ENCODE measurements at places on chromosomes 3 and 15.
A peak's percentile ranks its signal among the peaks of the same experiment; 100 is the strongest.

DNA sequence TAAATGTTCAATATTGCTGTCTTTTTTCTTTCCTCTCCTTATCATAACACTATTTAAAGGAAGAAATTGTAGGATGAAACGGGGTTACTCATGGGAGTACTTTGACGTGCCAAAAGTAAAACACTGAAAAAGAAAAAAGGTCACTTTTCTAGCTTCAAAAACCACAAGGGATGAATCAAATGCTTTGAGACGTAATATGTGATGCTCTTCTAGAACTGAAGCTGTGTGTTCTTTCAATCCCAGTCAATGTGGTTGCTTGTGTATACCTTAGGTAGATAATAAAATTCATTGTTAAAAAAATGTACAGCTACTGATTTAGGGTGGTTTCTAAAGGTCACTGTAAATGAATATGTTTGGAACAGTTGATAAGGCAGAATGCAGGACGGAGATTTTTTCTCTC is 538.8 kb upstream of the ZNF717 start:
- no peaks in the 10 kb centered on the region for H3K27me3 ChIP-seq
- H3K4me3 ChIP-seq = no peak overlapping the region
- DNase-seq = no peak
- no peaks in the 10 kb centered on the region for H3K36me3 ChIP-seq
- no peak overlapping the region for H3K27ac ChIP-seq

- H3K27ac ChIP-seq = no peak overlapping the region
- H3K36me3 ChIP-seq = no peaks in the 10 kb centered on the region
- DNase-seq = no peak
- peaks cover 49% of the 10 kb centered on the region for H3K27me3 ChIP-seq
- H3K4me1 ChIP-seq = no peaks in the 10 kb centered on the region
Measured at GRCh38 chr3:128471720-128472119, 5.0 kb upstream of the DNAJB8 start.

DNA sequence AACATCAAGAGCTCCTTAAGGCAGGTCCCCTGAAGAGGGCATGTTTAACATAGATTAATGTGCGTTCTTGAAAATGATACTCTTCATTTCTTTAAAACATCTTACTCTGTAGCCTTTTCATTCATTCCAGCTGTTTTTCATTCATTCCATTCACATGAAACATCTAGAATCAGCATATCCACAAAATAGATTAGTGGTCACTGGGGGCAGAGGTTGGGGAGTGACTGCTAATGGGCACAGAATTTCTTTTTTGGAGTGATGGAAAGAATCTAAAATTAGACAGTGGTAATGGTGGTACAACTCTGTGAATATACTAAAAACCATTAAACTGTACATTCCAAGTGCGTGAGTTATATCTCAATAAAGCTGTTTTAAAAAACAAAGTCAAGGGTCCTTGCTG is 15.4 kb upstream of the CXCR6 start:
- H3K36me3 ChIP-seq = peaks cover 79% of the 10 kb centered on the region
- H3K4me3 ChIP-seq = no peak overlapping the region
- no peaks in the 10 kb centered on the region for H3K4me1 ChIP-seq

GRCh38 chr3:170128977-170129431 is 52.5 kb downstream of the PHC3 start:
- DNase-seq = no peak
- H3K27ac ChIP-seq = no peak overlapping the region
- H3K4me1 ChIP-seq = no peaks in the 10 kb centered on the region
- H3K36me3 ChIP-seq = peaks cover 43% of the 10 kb centered on the region

- H3K27me3 ChIP-seq = no peaks in the 10 kb centered on the region
- H3K4me3 ChIP-seq = no peak overlapping the region
- H3K27ac ChIP-seq = no peak overlapping the region
- no peaks in the 10 kb centered on the region for H3K36me3 ChIP-seq
Measured at GRCh38 chr15:56017920-56018319, 24.5 kb upstream of the NEDD4 start.

DNA sequence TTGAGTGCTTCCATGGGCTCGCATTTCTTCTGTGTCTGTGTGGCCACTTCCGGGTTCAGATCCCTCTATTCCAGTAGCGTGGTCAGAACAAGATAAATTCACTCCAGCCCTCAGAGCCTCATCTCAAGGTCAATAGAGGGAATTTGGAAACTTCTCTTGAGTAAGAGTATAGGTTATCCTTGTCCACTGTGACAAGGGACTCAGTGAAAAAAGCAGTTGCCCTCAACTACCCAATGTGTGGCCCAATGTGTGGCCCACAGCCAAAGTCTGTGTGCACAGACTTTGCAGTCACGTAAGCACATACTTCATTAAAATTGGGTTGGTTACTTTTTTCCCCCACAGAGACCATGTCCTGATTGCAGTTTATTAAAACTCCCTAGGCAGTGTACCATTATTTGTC is 305.6 kb upstream of the SEMA6D start:
- DNase-seq = no peak
- no peaks in the 10 kb centered on the region for H3K4me1 ChIP-seq
- no peaks in the 10 kb centered on the region for H3K36me3 ChIP-seq
- no peaks in the 10 kb centered on the region for H3K27me3 ChIP-seq

DNA sequence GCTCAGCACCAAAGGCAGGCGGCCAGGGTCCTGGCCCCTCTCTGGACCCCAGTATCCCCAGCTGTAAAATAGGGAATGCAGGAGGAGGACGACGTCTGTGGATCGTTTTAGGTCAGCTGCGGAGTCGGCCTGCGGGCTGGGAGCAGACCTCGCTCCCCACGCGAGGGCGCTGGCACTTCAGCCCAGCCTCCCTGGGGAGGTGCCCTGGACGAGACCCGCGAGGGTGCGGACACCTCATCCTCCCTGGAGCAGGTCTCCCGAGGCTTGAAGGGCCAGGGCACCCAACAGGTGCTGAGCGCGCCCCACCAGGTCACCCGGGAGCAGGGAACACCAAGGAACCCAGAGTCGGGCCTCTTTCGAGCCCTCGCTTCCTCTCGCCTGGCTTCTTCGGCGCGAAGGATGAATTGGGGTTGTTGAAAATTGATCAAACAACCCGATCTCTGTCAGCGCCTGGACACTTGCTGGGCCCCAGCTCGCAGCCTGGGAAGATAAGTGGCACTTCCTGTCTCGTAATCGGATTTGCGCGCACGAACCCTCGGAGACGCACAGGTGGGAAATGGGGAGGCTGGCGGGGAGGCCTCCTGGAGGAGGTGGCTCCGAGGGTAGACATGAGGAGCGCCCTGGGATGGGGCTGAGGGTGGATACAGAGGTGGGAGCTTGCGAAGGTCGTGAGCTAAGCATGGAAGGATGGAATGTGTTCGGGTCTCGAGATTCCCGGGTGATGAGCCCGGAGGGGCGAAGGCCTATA is 588 bp upstream of the VIPR1 start:
- H3K4me3 ChIP-seq = peak overlapping the region; percentile 64
- DNase-seq = peak; percentile 86
- peaks cover 41% of the 10 kb centered on the region for H3K4me1 ChIP-seq
- no peaks in the 10 kb centered on the region for H3K36me3 ChIP-seq
- peak overlapping the region; percentile 71 for H3K27ac ChIP-seq
